ENCODE measurements at places on chromosomes 1 and 21.

DNA sequence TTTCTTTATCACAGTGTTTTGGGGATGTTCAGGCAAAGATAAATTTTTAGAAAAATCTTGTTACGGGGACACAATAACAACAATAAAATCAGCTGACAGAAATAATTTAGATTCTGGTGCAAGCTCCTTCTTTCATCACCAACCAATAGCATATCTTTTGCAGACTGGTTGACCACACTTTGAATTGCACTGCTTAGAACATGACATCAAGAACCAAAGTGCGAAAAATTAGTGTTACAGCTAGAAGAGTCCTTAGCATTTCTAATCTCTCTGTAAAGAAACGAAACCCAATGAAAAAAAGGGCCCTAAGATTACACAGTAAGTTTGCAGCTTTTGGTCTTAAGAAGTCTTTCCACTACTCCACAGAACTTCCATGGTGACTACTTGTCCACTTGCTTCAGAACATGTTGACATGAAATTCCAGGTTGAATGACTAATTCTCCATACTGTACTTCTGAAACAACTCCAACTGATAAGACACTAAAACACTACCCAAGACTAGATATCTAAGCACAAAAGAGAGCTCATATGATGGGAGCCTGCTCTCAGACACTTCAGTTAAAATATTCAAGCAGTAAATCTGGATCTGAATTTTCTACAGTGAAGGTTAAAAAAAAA lies 31.3 kb downstream of the XKR8 start:
- DNase-seq, result no peak

DNA sequence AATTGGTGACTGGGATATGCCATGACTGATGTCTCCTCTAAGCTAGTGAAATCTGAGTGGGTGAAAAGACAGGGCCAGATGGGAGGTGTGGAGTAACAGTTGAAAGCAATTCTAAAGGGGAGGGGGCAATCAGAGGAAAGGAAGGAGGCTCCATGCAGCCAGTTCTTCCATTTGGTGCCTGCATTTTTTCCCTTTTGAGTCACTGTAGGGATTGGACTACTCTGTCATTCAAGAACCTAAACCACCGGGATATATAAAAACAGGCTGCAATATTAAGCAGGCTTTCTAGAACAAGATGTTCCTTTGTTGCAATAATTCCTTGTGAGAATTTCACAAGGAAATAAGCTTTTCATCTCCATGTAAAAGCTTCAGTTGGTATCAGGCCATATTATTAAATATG lies 18.3 kb downstream of the CLIC6 start:
- DNase-seq, result no peak

DNA sequence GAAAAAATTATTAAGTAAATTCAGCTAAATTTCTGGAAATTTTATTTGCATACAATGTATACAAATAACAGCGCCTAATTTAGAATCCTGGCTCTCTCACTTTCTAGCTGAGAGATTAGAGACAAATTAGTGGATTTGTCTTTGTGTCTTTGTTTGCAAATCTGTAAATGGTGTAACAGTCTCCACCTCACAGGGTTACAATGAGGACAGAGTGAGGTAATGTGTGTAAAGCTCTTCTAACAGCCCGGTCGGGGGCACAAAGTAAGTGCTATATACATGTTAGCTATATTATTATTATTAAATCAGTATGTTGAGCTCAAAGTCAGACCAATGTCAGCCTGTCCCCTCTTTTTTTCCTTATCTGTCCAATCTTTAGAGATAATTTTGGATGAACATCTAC lies 5.0 kb upstream of the ADAMTSL4 start:
- DNase-seq, result no peak

GRCh38 chr1:78009836-78010235 lies 5.1 kb downstream of the DNAJB4 start:
- DNase-seq, result no peak

All from T-helper 17 cell (primary cell).